ENCODE measurements at places on chromosomes 2 and 18.

DNA sequence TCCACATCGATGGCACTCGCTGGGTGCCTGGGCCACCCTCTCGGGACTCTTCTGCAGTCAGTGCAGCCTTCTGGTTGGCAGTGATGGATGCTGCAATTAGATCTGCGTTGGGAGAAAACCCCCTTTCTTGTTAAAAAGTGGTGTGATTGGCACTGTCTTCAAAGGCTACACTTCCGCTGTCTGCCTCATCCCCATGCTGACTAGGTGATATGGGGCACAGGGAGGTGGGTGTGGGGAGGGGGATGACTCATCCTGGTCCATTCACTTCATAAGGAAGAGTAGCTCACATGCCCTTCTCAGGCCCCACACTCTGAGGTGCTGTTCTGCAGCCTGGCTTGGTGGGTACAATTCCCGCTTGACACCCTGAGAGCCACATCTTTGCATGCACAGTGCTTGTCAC lies 77.4 kb downstream of the THNSL2 start:
- no peak for DNase-seq

GRCh38 chr2:218984239-218985020 lies 554 bp downstream of the FEV start:
- no peak for DNase-seq

DNA sequence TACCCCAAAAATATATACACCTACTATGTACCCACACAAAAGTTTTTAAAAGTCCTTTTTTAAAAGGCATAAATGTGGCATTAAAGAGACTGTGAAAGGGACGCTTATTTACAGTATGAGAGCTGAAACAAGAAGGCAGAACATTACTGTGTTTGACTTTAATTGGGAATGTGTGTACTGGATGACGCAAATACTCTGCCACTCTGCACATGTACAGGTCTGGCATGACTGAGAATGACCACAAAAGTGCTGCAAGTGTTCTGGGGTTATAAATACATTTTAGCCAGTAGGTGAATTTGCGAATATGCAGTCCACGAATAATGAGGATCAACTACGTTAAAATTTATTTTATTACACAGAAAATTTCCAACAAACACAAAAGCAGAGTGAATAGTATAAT lies 11.4 kb downstream of the DARS1 start:
- no peak for DNase-seq

GRCh38 chr2:176063958-176064357 lies 19.8 kb downstream of the EVX2 start:
- no peak for DNase-seq

DNA sequence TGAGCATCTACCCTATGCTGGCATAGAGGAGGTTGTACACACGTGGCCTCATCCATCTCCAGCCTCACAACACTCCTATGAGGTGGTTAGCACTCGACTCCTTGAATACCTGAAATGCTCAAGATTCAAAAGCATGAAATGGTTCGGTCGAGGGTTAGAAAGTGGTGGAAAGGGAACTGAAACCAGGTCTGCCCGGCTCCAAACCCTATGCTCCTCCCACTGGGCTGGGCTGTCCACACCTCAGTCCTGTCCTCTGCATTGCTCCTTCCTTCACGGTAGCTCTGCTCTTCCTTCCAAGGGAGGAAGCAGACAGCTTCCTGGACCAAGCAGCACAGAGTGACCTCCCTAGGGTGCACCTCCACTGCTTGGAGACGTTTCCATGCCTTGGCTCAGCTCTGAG lies 565.2 kb upstream of the ID2 start:
- DNase-seq: no peak

DNA sequence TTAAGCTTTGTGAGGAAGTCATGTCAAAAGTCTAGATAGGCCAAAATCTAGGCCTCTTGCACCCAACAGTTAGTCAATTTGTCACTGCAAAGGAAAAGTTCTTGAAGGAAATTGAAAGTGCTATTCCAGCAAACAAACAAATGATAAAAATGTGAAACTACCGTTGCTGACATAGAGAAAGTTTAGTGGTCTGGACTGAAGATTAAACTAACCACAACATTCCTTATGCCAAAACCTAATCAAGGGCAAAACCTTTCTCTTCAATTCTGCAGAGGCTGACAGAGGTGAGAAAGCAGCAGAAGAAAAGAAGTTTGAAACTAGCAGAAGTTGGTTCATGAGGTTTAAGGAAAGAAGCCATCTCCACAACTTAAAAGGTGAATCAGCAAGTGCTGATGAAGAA lies 44.0 kb upstream of the LRRTM4 start:
- DNase-seq: no peak

- DNase-seq: peak; percentile 66
Measured at GRCh38 chr2:218286570-218287459, 5.5 kb downstream of the TMBIM1 start.

GRCh38 chr2:69154106-69154505 lies 141.1 kb downstream of the ANTXR1 start:
- peak; percentile 68 for DNase-seq

DNA sequence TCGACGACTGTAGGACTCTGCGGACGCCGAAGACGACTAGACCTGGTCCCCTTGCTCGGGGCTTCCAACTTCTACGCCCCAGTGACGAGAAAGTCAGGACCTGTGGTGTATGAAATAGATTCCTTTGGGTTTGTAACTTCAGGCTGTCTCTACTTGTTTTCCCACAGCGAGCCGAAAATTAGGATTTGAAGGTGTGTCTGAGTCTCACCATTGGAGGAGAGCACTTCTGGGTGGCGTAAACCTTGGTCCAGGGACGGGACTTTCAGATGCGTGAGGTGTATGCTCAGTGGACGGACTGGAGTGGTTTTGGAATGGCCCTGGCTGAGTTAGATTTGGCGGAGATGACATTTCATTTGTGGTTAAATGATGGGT lies 1.3 kb downstream of the BIRC6 start:
- DNase-seq: no peak

DNA sequence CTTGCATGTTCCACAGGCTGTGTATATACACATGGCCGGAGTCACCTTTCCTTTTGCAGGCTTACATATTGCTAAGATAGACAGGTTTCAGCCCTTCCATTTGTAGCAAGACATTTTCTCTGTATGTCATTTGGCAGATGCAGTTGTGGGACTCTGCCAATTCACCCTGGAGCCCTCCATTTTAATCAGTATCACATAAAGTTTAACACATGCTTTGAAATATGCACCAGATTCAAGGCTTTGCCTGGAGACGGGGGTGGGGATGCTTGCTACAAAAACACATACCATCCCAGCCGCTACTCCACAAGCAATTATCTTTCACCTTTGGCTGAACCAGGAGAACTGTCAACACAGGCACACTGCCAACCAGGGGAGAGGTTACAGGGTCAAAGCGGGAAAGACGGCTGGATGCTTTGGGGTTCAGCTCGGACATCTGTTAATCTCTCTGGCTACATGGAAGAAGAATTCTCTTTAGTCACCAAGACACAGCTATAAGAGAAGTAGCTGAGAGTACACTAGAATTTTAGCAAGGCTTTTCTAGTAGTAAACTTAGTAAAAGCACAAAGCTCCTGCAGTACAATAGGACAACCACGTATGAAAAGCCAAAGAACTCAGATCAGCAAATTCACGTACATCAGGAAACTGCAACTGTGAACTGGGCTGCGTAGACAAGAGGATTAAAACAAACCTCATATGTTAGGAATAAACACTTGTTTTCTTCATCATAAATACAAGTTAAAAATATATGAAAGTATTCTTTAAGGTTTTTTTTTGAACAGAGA lies 130.9 kb downstream of the EXOC6B start:
- DNase-seq: no peak

DNA sequence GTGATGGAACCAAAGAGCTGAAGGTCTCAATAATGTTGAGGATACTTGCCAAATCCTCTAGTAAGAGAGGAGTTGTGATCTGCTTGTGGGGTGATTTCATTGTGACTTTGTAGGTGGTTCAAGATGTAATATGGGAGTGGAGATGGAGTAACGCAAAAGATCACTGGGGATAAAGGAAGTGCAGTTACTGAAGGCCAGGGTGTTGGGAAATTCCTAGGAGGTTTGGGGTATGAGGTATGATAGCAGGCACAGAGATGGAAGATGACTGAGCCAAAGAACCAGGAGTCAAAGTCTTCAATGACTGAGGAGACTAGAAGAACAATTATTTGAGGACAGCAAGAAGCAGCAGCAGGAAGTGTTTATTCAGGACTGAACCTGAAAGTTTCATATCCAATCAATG lies 222.6 kb downstream of the NCKAP5 start:
- no peak for DNase-seq

DNA sequence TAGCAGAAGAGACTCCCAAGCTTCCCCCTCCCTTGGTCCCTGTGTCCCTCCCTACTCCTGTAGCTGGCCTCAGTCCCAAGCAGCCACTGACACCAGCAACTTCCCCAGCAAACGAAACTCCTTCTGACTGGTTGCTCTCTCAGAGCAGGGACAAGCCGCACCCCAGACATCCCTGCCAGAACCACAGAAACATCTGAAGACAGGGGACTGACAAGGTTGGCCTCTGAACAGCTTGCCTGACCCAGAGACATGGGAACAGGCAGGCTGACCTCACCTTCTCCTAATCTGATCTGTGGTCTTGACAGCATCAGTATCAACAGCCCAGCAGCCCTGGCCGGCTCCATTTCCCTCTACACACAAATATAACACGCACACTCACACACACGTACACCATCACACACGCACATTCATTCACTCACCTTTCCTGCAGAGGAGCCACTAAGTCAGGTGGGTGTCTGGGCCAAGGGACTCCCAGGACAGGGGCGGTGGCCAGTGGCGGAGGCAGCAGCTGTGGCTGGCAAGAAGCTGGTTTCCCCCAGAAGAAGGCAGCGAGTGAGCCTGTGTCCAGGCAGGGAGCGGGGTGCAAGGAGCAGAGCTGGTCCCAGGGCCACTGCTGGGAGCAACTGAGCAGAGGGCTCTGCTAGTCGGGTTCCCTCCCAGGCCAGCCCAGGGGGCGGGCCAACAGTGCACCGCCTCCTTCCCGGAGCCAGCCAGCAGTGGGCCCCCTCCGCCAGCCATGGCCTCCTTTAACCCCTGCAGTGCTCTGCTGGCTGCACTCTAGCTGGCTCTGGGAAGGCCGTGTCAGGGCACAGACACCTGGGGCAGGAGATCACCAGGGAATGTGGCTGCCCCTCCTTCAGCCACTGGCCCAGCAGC lies 59.1 kb downstream of the TNS1 start:
- no peak for DNase-seq

GRCh38 chr18:75249175-75249518 lies 38.5 kb downstream of the TSHZ1 start:
- DNase-seq: no peak

Measured in smooth muscle cell of the brain vasculature (primary cell).